ENCODE measurements at places on chromosomes 7 and 10.
A peak's percentile ranks its signal among the peaks of the same experiment; 100 is the strongest.

GRCh38 chr7:17903337-17903736, 37.0 kb downstream of the SNX13 start:
- DNase-seq = no peak

- DNase-seq = no peak
Observed at GRCh38 chr7:42567051-42567450, 330.0 kb upstream of the GLI3 start.

DNA sequence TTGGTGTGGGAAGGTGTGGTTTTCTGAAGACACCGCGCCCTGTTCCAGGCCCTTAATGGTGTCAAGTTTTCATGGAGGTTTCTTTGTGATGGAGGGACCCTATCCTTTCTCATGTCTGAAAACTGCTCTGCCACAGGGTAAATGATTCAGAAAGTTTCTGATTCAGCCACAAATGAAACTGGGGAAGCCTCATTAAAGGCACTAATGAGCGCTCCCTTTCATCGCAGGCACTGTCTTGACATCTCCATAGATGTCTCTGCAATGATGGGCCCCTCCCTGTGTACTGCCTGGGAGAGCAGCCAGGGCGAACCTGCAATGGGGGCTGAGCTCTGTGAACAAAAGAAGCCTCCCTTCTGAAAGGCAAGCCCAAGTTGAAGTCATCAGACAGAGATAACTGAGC, 355.3 kb downstream of the PRPF18 start:
- no peak for DNase-seq

GRCh38 chr7:43834463-43835251, 34.7 kb downstream of the MRPS24 start:
- DNase-seq = no peak

DNA sequence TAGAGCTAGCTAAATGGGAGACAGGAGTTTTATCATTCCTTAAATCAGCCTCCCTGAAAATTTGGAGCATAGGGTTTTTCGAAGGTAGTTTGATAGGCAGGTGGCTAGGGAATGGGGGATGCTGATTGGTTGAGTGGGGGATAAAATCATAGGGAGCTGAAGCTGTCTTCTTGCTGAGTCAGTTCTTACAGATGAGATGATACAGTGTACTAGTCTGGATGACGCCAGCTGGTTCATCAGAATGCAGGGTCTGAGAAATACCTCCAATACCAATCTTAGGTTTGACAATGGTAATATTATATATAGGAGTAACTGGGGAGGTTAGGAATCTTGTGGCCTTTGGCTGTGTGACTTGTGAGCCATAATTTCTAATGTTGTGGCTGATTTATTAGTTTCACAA, 271.2 kb downstream of the SUGCT start:
- no peak for DNase-seq

- no peak for DNase-seq
Observed at GRCh38 chr10:3106928-3107425, 39.6 kb downstream of the PFKP start.

DNA sequence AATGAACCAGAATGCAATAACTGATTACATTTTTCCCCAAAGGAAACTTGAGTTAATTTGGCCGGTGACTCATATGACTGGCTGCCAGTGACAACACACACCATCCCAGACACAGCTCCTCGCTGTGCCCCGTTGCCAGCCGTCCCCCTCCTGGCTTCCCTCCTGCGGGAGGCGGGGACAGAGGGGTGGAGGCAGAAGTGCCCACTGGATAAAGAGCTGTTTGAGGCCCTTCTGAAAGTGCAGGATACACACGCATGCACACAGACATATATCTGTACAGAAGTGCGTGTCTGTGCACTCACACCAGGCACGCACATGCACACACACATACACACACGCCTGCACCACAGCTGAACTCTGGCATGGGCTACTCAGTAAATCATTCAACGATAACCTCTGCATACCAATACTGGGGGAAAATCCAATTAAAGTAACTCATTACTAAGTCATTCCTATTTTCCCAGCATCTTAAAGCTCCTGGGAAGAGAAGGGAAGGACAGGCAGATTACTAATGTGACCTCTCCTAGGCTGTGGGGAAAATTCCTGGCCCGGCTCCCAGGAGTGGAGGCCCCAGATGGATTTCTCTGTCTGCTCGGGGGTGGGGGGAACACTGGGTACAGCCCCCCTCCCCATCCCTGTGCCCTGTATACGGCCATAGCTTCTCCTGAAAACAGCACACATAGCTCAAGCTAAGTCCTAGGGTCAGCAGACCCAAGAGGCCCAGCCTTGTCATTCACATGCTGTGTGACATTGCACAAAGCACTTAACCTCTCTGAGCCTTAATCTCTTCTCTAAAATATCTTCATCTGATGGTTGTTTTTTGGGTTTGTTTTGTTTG, 52.3 kb upstream of the MYL10 start:
- DNase-seq = no peak

- DNase-seq = no peak
Observed at GRCh38 chr10:112807013-112807412, 143.0 kb upstream of the TCF7L2 start.

GRCh38 chr10:92263396-92263795, 27.5 kb downstream of the CPEB3 start:
- DNase-seq = no peak

DNA sequence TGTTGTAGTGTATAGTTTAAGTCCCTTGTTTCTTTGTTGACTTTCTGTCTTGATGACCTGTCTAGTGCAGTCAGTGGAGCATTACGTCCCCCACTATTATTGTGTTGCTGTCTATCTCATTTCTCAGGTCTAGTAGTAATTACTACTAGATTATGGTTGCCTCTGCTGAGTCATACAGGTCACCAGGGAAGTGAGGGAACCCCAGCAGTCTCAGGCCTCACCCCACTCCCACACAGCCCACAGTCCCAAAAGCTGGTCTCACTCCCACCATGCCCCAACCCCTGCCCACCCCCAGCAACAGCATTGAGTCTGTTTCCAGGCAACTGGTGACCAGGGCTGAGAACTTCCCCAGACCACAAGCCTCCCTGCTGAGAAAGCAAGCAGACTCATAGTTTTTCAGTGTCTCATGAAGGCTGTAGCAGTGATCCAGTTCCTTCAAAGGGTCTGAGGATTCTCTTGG, 88.0 kb downstream of the PLXDC2 start:
- no peak for DNase-seq

- DNase-seq = no peak
Observed at GRCh38 chr10:11088709-11089108, 71.0 kb downstream of the CELF2 start.

DNA sequence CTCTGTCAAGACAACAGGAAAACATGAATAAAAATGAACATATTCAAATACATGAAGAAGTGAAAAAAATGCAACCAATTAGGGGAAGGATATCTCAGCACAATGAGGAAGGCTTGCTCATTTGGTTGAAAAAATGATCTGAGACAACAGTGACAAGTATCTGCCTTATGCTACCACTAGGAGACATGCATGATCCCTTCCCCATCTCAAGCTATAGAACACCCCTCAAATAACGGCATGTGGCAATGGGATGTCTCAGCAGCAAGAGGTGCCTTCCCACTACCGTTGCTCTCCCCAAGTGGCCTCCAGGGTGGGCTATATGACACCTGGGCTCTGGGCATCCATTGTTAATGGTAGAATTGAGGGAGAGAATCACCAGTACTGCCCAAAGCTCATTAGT, 98.1 kb upstream of the RSU1 start:
- no peak for DNase-seq

DNA sequence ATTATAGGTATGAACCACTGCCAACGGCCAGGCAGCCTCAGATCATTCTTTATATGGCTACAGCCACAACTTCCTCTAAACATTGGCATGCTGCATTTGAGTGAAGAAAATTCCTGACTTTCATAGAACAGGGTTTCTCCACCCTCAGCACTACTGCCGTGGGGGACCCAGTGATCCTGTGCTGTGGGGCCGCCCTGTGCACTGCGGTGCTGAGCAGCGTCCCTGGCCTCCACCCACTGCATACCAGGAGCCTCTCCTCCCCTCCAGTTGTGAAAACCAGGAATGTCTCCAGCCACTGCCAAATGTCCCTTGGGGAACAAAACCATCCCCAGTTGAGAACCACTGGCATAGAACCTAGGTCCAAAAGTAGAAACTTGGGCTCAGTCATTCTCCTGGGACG, 15.8 kb downstream of the CNPY1 start:
- DNase-seq = no peak

GRCh38 chr10:14667280-14667679, 107.4 kb downstream of the FAM107B start:
- no peak for DNase-seq

GRCh38 chr7:3089493-3089892, 45.8 kb upstream of the CARD11 start:
- DNase-seq = no peak

DNA sequence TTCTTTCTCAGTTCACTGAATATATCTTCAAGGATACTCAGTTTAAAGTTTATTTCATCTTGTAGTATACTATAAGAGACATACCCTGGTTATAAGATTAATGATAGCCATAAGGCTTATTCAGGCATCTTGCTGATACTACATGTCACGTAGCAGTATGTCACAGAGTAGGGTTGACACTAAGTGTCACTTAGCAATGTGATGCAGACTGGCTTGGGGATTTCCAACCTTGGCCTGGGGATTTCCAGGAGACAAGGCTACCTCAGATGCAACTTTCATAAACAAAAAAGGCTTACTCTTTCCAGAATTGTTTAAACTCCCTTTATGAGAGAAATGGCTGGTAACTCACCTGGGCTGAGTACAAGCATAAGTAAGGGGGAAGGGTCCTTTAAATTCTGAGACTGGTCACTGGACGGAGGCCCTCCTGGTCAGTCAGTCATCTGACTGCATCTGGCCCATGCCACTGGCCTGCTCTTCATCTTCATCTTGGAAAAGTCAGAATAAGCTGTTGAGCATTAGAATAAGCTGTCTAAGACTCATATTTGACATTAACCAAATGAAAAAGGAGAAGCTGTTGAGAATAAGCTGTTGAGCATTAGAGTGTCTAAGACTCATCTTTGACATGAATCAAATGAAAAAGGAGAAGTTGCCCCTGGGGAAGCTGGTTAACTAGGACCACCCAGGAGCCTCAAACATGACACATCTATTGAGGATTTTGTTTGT, 9.5 kb downstream of the SLC13A1 start:
- no peak for DNase-seq

- no peak for DNase-seq
Observed at GRCh38 chr7:90244565-90244908, 437 bp upstream of the CFAP69 start.

GRCh38 chr10:83724471-83725241, 414.7 kb upstream of the GHITM start:
- DNase-seq = no peak

GRCh38 chr7:15104411-15105092, 202.0 kb upstream of the DGKB start:
- peak; percentile 91 for DNase-seq

- no peak for DNase-seq
Observed at GRCh38 chr7:45068236-45069023, 20.3 kb downstream of the NACAD start.

GRCh38 chr10:49666054-49666615, 13.3 kb upstream of the C10orf53 start:
- no peak for DNase-seq

DNA sequence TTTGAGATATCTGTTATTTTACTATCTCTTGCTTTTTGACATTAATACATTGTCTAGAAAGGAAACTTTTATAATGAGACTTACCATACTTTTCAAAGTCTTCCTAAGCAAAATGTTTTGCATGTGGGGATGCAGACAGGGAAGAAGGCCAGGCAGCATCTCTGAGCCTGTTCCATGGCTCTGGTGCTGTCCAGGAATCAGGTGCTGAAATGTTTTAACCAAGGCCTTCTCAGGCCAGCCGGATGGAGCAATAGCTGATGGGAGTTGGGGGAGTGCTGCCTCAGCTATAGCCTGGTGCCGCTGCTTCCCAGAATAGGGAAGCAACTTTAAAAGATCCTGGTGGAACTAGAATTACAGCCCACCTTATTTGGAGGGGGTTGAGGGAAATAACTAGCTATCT, 38.5 kb downstream of the CRTAC1 start:
- DNase-seq = no peak

GRCh38 chr10:72323108-72323749, 31.5 kb downstream of the DNAJB12 start:
- no peak for DNase-seq

DNA sequence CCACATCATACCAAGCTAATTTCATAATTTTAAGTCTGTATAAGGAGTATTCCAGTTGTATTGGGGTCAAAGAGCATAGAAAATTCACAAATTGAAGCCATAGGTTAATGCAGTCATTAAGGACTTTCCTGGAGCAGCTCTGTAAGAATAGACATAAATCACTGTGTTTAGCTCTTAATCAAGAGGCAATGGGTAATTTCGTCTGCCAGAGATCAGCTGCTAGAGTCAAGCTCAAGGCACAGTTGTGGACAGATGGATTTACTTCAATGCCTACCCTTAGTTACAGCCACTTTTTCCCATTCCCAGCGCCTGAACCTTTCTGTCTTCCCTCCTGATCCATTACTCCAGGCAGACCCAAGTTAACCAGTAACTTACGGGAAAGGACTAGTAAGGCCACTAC, 40.6 kb upstream of the AGBL3 start:
- DNase-seq = no peak

GRCh38 chr10:132872658-132873057, 69.7 kb downstream of the CFAP46 start:
- DNase-seq = no peak

GRCh38 chr7:128405471-128406313, 4.1 kb downstream of the IMPDH1 start:
- DNase-seq = peak; percentile 55

DNA sequence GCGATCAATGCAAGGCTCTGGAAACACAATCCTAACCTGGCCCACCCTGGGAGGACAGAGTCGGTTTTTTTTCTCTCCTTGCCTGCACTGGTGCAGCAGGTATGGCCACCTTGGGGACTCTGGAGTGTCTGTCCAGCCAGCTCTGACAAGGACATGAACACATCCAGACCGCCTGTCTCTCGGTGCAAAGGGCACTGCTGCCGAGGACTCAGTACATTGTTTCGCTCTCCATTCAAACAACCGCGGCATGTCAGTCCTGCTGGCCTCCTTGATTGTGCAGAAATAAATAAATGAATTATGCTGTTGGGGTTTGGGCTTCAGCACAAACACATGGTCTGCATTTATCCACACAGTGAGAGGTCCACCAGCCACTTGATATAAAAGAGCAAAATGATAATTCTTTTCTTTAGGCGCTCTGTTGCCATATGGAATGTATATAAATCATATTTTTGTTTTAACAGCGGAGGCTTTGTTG, 565.2 kb downstream of the KCNMA1 start:
- DNase-seq = no peak

- DNase-seq = no peak
Observed at GRCh38 chr7:76333511-76334101, 25.2 kb downstream of the YWHAG start.

DNA sequence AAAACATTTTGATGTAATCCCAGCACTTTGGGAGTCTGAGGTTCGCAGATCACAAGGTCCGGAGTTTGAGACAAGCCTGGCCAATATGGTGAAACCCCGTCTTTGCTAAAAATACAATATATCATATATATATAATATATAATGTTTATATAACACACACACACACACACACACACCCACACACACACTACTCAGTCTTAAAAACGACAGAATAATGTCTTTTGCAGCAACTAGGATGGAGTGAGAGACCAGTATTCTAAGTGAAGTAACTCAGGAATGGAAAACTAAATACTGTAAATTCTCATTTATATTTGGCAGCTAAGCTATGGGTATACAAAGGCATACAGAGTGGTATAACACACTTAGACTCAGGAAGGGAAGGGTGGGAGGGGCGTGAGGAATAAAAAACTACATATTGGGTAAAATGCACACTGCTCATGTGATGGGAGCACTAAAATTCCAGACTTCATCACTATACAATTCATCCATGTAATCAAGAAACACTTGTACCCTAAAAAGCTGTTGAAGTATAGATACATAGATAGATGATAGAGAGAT, 231.2 kb upstream of the SEMA3A start:
- no peak for DNase-seq

GRCh38 chr7:20559883-20560282, 55.6 kb upstream of the ABCB5 start:
- no peak for DNase-seq

All from NCI-H1092 (cell line).